Mononuclear cell (primary cell): ENCODE measurements at places on chromosomes 13 and 19. TPM values are rescaled to one million over a fixed set of nuclear protein-coding genes. Genes with fewer than 3 reads are reported as not detected.

ZNF296 gene
- total RNA-seq = 1.2 TPM

EPS8L1 gene
- 0.84 TPM for total RNA-seq

COX7A1 gene
- total RNA-seq = not detected

METTL21C gene
- not detected for total RNA-seq

C19orf81 gene
- not detected for total RNA-seq

FGF9 gene
- 1.4 TPM for total RNA-seq
